Stimulated activated CD4-positive, alpha-beta T cell treated with anti-CD3 and anti-CD28 coated beads, Interleukin-12 subunit alpha, Interleukin-12 subunit beta, amount 100 ng/mL, for 48 hours (primary cell): ENCODE measurements at places on chromosomes 12 and 14.

GRCh38 chr12:3658327-3659163 is 94.4 kb downstream of the CRACR2A start:
- no peak for DNase-seq

DNA sequence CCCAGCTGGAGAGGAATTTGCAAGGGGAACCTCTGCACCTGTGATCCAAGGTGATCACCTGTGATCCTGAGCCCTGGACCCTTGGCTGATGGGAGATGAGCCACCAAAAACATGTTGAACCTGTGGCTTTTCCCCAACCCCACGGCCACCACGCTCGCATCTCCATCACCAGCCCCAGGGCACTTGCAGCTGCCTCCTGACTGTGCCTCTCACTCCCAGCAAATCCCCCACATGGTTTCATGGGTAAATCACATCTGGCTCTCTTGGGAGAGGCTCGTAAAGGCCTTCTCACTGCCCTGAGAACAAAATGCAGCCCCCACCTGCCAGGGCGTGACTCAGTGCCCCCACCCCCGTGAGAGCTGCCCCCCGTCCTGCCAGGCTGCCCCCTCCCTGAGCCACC is 76.0 kb downstream of the RFLNA start:
- no peak for DNase-seq

DNA sequence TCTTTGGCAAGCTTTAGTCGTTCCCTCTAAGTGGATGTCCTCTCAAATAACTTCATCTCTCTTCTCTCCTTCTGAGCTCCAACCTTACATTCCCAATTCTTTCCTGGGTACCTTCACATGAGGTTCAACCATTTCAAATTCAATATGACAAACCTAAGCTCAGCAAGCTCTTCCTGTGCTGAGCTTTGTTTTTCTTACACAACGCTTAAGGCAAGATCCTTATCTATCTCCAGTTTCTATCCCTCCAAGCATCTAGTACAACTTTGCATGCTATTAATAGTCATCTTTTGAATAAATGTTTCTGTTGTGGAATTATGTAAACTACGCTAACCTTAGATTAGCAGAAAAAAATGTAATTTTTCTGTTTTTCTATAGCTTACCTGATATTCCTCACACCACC is 63.7 kb upstream of the IFNG-AS1 start:
- no peak for DNase-seq

- DNase-seq = no peak
These were observed 52.8 kb upstream of the STXBP6 start for GRCh38 chr14:25102788-25103187.

DNA sequence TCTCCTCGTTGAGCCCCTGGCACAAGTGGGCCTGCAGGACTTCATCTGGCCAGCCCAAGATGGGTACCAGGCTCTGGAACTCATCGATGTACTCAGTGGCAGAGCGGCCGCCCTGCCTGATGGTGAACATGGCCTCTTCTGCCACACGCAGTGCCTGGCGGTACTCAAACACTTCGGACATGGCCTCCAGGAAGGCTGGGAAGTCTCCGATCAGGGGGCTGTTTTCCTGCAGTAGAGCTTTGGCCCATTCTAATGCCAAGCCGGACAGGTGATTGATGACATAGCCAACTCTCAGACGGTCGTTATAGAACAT is 19.8 kb downstream of the RTL1 start:
- DNase-seq = no peak

GRCh38 chr12:58425481-58426392 is 484.4 kb downstream of the ATP23 start:
- DNase-seq = no peak

DNA sequence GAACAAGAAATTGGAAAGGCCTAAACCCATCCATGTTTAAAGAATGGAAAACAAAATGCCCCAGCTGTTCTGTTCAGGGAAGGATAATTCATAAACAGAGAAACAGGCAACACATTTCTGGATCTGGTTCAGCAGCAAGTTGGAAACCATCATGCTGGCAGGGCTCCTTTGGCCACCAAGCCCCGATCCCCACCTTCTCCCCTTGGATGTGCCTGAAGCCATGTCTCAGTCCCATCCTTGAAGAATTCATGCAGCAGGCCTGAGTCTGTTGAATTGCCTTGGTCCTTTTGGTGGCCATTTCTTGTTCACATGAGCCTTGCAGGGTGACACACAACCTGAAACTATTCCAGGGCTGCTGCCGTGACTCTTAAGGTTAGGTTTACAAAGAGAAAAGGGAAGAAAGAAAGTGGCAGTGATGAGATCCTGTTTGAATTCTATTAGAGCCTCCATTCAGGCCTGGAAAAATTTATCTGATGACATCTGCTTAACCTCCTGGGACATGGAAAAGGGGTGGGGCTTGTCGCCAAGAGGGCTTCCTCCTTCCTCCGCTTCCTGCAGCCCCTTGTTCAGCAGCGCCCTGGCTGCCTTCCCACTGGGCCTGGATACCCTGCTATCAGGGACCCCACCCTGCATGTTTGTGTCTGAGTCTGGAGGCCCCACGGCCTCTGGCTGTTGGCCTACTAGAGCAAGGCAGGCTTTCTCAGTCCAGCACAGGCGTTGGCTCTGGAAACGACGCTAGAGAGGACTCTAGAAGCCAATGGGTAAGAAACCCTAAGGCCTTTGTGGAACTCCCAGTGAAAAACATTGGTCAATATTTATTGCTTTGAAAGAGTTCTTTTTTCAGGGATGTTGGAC is 341.9 kb downstream of the C12orf75 start:
- DNase-seq = no peak

GRCh38 chr14:91048265-91048664 is 12.2 kb downstream of the RPS6KA5 start:
- no peak for DNase-seq

DNA sequence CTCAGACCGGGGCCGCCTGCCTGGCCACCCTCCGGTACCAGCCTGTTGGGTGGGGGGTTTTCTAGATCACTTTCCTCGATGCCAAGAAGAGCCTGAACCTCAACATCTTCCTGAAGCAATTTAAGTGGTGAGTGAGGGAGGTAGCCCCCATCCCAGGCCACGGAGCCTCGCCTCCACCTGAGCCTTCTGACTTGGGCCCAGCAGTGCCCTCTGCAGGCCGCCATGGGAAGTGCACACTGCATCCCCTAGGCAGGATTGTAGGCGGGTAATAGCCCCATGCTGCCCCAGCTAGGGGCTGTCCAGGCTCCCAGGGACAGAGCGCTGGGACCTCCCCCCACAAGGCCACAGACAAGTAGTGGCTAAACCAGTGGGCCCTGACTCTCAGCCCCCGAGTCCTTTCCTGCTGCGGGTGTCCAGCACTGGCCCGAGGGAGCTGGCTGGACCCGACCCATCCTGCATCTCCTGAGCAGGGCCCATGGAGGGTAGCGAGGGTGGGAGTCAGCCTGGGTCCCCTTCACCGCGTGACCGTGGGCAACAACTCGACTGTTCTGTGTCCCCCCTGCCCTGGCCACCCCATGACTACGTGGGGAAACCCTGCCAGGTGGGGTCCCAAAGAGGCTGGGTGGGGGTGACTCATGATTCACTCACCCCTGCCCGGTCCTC is 15.3 kb upstream of the ADSS1 start:
- DNase-seq = peak; percentile 72

DNA sequence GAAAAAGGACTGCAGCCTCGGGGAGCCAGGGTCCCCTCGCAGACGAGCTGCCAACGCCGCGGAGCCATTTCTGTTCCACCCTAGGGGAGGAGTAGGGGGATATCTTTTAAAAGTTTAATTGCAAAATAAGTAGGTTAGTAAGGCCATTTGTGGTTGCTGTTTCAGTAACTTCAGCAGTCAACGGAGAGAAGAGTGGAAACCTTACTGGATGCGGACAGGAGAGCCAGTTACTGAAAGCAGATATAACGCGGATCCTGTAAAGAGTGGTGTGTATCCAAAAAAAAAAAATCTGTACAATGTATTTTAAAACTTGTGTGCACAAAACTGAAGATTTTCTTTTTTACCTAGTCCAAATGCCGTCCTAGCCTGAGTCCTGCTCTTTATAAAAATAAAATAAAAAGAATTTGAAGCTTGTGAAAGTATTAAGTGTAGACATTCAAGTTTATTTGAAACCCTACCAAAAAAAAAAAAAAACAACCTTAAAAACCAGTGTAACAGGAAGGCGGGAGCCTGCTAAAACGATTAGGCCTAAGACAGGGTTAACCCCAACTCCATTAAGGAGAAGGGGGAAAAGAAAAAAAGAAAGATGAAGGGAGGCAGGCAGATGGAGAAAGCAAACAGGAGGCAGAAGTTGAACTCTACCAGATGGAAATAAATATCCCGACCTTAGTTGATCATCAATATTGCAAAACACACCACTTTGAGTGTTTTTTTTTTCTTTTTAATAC is 1.0 kb upstream of the BTG1 start:
- DNase-seq = no peak

DNA sequence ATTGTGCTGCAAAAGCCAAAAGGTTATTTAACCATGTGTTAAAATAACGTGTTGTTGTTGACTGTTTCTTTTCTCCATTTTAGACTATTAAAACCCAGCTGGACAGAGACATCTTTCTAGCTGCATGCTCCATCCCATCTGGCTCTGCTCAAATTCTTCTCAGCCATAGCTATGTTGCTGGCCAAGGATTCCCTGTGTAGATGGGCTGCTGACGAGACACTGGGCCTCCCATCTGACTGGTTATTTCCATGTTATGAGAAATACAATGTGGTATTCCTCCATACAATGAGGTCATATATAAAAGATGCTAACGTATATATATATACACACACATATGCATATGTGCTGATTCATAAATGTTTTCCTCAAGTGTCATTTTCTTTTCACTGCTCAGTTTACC is 30.1 kb downstream of the MED13L start:
- DNase-seq = no peak

DNA sequence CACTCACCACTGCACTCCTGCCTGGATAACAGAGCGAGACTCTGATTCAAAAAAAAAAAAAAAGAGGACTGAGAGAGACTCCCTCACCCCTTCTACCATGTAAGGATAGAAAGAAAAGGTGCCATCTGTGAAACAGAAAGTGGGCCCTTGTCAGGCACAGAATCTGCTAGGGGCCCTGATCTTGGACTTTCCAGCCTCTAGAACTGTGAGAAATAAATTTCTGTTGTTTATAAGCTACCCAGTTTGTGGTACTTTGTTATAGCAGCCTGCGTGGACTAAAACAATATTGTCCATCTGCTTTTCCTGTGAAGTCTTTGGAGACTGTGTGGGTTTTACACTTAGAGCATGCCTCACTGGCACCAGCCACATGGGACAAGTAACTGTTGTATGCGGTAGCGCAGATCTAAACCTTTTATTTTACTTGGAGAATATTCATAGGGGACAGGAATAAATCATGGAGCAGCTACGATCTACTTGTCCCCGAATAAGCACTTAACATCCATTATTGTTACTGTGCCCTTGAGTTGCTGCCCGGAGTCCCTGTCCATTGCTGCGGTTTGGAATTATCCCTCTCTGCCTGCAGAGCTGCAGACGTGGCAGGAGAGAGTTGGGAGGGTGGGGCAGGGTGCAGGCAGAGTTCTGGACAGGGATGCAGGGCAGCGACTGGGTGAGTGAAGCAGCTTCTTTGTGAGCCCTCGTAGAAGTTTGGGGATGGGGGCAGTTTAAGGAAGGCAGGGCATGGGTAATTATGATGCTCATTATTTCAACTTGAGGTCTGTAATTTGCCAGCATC is 52.4 kb upstream of the STON2 start:
- no peak for DNase-seq
